ENCODE measurements at places on chromosomes 12 and 14.

DNA sequence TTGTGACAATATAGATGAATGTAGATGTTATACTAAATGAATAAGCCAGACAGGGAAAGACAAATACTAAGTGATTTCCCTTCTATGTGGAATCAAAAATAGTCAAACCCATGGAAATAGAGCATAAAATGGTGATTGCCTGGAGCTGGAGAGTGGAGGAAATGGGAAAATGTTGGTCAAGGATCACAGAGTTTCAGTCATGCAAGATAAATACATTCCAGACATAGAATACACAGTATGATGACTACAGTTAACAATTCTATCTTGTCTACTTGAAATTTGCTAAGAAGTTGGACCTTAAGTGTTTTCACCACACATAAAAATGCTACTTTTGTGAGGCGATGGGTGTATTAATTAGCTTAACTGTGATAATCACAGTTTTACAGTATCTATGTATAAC lies 1182.7 kb downstream of the AACS start:
- no peak for DNase-seq

GRCh38 chr12:45582986-45583659 lies 146.4 kb upstream of the ARID2 start:
- no peak for DNase-seq

DNA sequence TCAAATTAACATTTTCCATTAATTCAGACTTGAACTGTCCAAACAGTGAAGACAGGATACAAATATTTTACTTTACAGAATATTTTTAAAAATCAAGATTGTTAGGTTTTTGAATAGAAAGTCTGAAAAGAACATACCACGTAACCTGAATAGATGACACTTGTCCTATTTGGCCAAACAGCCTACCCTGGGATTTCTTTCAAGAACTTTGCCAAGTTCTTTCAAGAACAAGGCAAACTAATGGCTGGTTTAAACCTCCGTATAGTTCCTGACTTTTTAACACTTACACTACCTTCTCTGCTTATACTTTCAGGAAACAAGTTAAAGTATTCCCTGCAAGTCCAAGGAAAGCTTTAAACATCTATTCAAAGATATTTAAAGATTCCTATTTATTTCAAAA lies 35.0 kb downstream of the MAP4K5 start:
- DNase-seq: no peak

- no peak for DNase-seq
These were observed 18.5 kb upstream of the FOXN3 start for GRCh38 chr14:89435492-89435891.

- DNase-seq: no peak
These were observed 30.0 kb upstream of the DUSP6 start for GRCh38 chr12:89382328-89382727.

DNA sequence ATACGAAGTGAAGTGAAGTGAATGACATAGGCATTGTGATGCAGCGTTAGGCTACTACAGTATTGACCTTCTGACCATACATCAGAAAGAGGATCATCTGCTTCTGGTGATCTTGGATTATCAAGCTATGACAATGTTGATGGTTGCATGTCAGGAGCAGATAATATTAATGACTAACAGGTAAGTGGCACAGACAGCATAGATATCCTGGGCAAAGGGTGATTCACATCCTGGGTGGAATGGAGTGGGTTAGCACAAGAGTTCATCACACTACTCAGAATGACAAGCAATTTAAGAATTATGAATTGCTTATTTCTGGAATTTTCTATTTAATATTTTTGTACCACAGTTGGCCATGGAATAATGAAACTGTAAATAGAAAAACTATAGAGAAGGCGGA lies 397.9 kb upstream of the ATP2B1 start:
- DNase-seq: no peak

DNA sequence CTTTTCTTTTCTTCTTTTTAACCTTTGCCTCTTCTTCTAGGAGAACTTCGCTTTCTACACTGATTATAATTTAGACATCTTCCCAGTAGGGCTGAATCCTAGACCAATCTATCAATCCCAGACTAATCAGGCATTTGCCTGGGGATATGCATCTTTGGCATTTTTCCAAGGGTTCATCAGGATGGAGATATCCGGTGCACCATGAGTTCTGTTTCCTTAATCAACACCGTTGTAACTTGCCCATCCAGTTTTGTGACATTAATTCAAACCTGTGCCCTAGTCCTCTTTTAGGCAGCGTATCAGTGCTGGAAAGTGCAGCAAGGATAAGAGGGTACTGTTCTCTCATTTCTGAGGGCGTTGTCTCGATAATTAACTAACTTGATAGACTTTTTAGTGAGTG lies 617 bp upstream of the MGP start:
- DNase-seq: no peak

GRCh38 chr14:89085737-89086382 lies 261.4 kb downstream of the TTC8 start:
- DNase-seq: no peak

GRCh38 chr12:67720351-67720856 lies 71.9 kb downstream of the DYRK2 start:
- DNase-seq: peak; percentile 63

- no peak for DNase-seq
These were observed 282.3 kb upstream of the DIO2 start for GRCh38 chr14:80493620-80494019.

DNA sequence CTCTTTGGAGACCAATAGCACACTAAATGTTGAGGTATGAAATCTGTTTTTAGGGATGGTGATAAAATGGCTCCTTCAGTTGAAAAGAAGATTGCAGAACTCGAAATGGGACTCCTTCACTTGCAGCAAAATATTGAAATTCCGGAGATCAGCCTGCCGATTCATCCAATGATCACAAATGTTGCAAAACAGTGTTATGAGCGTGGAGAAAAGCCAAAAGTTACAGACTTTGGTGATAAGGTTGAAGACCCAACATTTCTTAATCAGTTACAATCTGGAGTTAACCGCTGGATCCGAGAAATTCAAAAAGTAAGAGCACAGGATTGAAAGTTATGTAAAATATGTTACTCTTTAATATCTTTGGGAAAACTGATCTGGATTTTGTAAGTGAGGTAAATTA lies 15.3 kb downstream of the DYNC1H1 start:
- DNase-seq: no peak

GRCh38 chr12:47097276-47097896 lies 17.6 kb upstream of the AMIGO2 start:
- no peak for DNase-seq

DNA sequence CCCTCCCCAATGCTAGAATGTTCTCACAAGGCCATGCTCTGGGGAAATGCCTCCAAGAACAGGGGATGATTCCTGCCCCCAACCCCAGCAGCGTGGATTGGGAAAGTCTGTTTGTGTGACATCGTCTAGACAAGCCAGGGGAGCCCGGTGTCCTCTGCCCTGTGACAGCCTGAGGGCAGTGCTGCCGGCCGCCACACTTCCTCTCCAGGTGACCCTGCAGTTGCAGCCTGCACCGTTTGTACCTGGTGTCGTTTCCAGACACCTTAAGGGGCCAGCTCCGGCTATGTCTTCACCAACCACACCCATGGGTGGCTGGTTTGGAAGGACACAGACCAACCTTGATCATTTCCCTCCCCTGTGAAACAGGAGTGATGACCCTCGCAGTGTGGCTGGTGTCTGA lies 372.6 kb downstream of the BCL11B start:
- DNase-seq: no peak

DNA sequence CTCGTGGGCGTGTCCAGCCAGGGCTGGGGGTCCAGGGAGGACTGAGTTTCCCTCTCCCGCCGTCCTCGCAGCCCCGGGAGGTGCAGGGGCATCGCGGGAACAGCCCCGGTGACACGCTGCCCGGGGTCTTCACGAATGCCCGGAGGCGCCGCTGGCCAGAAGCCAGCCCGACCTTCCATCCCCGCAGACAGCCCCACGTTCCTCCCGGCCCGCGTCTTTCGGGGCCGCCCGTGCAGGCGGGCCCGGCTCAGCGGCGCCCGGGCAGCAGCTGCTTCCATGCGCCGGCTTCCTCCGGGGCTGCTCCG lies 827 bp upstream of the TEDC1 start:
- DNase-seq: no peak

DNA sequence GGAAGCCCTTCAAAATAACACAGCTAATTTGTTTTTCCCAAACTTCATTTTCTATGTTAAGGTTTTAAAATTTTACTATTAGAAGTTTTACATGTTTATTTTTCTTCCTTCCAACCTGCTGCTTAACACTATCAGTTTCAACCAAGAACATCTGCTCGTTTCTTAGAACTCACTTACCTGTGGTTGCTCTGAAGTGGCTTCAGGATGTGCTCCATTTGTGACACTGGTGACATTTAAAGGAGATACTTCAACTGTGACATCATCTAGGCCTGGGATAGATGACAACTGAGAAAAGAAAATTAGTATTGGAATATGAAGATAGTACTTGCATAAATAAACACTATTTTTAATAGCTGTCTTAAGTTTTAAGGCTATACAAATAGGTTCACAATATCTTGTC lies 17.9 kb downstream of the WASHC3 start:
- DNase-seq: no peak

- no peak for DNase-seq
These were observed 42.2 kb downstream of the TPCN1 start for GRCh38 chr12:113263431-113263963.

DNA sequence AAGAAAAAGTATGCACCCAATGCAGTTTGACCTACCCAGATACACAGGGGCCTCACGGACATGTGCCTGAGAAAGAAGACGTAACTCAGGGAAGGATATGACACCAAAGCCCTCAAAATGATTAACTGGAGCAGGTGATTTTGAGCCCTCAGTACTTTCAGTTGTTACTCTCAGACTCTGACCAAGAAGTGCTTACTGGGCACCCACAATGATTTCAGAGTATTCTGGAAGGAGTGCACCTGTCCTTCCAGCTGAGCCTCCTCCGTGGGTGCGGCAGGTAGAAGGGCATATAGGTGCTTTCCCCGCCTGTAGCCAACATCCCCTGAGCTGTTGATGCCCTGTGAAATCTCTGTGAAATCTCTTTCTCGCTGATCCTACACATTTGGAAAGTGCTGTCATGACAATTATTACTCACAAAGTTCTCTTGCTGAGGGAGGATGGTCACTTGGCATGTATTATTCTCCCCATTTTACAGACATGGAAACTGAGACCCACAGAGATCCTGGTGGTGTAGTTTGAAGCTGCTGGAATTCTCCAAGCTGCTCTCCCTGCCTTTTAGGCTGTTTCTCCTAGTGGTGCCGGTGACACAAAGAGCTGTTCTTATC lies 154.3 kb upstream of the CCND2 start:
- no peak for DNase-seq

DNA sequence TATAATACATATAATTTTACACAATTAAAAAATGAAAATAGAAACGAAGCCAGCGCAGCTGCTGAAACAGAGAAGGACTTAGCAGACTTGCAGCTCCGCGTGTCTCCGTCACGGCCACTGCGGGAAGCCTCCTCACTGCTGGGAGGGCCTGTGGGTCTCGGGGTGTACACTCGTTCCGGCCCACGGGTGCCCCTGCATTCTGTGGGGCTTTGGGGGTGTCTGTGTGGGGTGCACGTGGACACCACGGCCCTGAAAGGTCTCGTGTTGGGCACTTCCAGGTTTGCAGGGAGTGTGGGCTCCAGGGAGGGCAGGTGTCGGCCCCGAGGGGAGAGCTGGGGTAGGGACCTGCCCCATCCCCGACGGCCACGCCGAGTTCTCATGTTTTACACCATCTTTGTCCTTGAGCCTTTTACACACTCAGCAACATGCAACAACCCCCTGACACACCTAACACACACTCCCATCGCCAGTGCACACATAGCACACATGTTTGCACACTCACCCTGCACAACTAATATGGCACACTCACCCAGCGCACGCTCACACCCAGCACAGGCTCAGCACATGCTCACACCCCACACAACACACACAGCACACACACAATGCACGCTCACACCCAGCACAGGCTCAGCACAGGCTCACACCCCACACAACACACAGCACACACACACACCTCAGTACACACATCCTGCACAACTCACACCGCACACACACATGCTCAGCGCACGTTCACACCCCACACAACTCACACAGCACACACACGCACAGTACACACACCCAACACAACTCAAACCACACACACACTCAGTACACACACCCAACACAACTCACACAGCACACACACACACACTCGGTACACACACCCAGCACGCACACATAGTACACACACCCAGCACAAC lies 36.6 kb downstream of the NOC4L start:
- no peak for DNase-seq

DNA sequence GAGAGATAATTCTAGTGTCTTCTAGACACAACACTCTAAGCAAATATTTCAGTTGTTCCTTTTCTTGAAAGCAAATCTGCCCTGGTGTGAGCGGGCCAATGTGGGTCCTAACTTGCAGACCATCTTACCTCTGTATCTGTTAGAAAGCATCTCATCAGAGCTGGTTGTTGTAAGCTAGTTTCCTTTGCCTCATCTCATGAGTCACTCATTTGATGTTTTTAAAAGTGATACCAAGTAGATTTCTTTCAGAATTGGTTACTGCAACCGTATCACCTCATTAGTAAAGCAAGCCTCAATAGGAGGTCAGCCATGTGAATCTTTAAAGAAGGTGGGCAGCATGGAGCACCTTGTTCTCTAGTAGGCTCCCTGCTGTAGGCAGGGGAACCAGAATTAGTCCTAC lies 78.6 kb downstream of the DAAM1 start:
- no peak for DNase-seq

DNA sequence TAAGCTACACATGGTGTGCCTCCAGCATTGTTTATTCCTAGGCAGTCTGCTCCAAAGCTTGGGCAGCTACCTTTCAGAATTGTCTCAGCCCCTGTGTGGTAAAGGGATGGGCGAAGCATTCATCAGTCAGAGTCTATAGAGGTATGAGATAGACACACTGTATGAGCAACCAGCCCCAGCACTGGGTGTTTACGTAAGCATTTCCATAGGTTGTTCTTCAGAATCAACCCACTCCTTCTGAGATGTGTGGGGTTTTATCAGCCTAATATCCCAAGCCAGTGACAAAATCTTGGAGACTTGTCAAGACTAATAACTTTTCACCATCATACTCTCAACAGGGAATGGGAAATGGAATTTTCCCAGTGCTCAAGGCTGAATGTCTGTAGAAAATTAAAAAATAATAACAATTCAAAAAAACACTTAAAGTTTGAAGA lies 98.2 kb downstream of the BTG1 start:
- DNase-seq: no peak

DNA sequence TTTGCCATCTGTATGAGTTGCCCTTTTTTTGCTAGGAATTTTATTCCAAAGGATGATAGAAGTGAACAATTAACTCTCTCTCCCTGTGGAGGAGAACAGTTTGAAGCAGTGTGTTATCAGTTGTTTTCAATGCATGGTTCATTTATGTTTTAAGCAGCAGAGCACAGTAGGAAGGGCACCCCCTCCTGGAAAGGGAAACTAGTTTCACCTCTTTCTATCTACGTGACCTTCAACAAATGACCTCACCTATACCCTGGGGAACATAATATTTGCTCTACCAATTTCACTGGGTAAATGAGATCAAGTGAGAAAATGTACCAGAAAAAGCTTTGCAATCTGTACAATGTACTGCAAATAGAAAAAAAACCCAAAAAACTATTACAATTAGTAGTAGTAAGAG lies 5.4 kb upstream of the DCP1B start:
- no peak for DNase-seq

GRCh38 chr12:124497658-124498057 lies 69.8 kb downstream of the NCOR2 start:
- DNase-seq: peak; percentile 77
